Muscle of leg (tissue), 16 donors: ENCODE measurements at places on chromosomes 2 and 18. TPM values are rescaled to one million over a fixed set of nuclear protein-coding genes. Genes with fewer than 3 reads are reported as not detected.

Gene ASXL3
- total RNA-seq: 8.2 TPM

Gene IL36RN
- not detected for total RNA-seq

Gene CAPN14
- total RNA-seq: 0.09 TPM

Gene TDRD15
- not detected for total RNA-seq

Gene TFPI
- total RNA-seq: 46.9 TPM

Gene C2orf72
- 0.62 TPM for total RNA-seq

Gene UGT1A6
- not detected for total RNA-seq

Gene TRIM43
- not detected for total RNA-seq

Gene FAM110C
- total RNA-seq: 0.71 TPM

Gene SPC25
- total RNA-seq: 5.3 TPM

Gene KLHL30
- total RNA-seq: 16.2 TPM

Gene VAMP5
- 18.0 TPM for total RNA-seq

Gene SERPINB13
- not detected for total RNA-seq

Gene MBD5
- 19.6 TPM for total RNA-seq

Gene SERPINB3
- total RNA-seq: not detected

Gene ABHD1
- total RNA-seq: 0.09 TPM

Gene ARHGAP28
- total RNA-seq: 26.1 TPM

Gene LYPD6
- 2.0 TPM for total RNA-seq

Gene IL1RL2
- 0.27 TPM for total RNA-seq

Gene ASB18
- total RNA-seq: 4.7 TPM

Gene CYP27C1
- 2.3 TPM for total RNA-seq

Gene ROCK2
- 47.9 TPM for total RNA-seq

Gene DCC
- total RNA-seq: 0.13 TPM

Gene PDE1A
- 12.9 TPM for total RNA-seq

Gene ZNF514
- 23.0 TPM for total RNA-seq

Gene GKN1
- total RNA-seq: 0.09 TPM

Gene TRIM54
- total RNA-seq: 56.0 TPM

Gene LOXL3
- total RNA-seq: 6.1 TPM

Gene ZNF236
- total RNA-seq: 13.3 TPM

Gene EFR3B
- 3.2 TPM for total RNA-seq

Gene CGREF1
- 6.7 TPM for total RNA-seq

Gene ACP1
- total RNA-seq: 96.6 TPM

Gene ASB1
- 39.1 TPM for total RNA-seq

Gene UXS1
- total RNA-seq: 32.6 TPM

Gene CRYGC
- total RNA-seq: not detected

Gene BCL11A
- 1.1 TPM for total RNA-seq

Gene LOXHD1
- total RNA-seq: 1.3 TPM

Gene CYS1
- total RNA-seq: 11.5 TPM

Gene SERPINB4
- total RNA-seq: not detected

Gene KIF5C
- 0.66 TPM for total RNA-seq

Gene DSG4
- total RNA-seq: not detected

Gene BOLL
- total RNA-seq: 0.62 TPM

Gene CD207
- total RNA-seq: 0.13 TPM

Gene PRR30
- not detected for total RNA-seq

Gene RESP18
- total RNA-seq: not detected

Gene ALLC
- 0.09 TPM for total RNA-seq

Gene HMSD
- total RNA-seq: not detected

Gene GALNT13
- total RNA-seq: 0.31 TPM

Gene ACKR3
- total RNA-seq: 22.2 TPM

Gene EFEMP1
- total RNA-seq: 19.7 TPM

Gene AQP12B
- not detected for total RNA-seq
